Mesenteric fat pad (tissue), 1 donor: ENCODE measurements at places on chromosomes 16 and 17. TPM values are rescaled to one million over a fixed set of nuclear protein-coding genes. Genes with fewer than 3 reads are reported as not detected.

GRCh38 chr16:25693631-25694030 lies 1.9 kb downstream of the HS3ST4 start:
- DNase-seq = no peak

GRCh38 chr17:3754458-3755334 lies 31.0 kb downstream of the HASPIN start:
- peak; percentile 91 for DNase-seq

DNA sequence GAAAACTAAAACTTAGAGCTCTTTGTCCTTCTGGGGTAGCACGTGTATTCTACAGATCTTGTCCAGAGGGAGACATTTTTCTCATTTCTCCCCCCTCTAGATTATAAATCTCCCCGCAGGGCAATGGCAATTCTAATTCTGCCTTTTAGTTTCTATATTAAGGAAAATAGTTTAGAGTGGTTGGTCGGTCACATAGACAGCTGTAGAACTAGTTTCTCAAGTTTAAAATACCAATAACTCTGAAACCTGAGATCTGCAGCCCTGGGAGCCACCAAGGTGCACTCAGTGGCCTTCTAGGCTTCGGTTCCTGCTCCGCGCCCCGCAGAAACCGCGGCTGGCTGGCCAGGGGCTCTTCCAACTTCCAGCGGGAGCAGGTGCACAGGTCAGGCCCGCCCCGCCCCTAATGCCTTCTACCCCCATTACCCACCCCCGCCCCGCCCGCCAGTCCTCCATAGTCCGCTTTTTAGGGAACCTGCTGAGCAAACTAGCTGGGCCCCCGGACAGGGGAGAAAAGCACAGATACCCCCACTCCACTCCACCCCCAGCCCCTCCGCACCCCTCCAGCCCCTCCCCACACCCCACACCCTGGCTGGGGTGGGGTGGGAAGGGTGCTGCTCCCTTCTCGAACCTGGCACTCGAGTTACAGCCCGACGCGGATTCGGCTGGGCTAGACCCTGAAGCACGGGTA lies 431 bp downstream of the SLFN11 start:
- no peak for DNase-seq

The ZSCAN10 gene
- not detected for total RNA-seq

The MRTFB gene
- total RNA-seq = 53.8 TPM

The KCNH6 gene
- total RNA-seq = not detected

The TBC1D26 gene
- total RNA-seq = not detected
